CD4-positive, alpha-beta T cell treated with Interleukin-1 beta for 1 hour (primary cell): ENCODE measurements at places on chromosomes 4 and X.

DNA sequence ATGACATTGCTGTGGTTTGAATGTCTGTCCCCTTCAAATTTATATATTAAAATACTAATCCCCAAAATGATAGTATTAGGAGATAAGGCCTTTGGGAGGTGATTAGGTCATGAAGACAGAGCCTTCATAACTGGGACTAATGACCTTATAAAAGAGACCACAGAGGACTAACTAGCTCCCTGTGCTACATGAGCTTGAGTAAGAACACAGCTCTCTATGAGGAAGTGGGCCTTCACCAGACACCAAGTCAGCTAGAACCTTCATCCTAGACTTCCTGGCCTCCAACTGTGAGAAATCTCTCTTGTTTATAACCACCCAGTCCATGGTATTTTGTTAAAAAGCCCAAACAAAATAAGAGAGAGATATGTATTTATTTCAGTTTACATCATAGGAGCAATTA is 242.2 kb upstream of the CTSO start:
- no peak for DNase-seq

DNA sequence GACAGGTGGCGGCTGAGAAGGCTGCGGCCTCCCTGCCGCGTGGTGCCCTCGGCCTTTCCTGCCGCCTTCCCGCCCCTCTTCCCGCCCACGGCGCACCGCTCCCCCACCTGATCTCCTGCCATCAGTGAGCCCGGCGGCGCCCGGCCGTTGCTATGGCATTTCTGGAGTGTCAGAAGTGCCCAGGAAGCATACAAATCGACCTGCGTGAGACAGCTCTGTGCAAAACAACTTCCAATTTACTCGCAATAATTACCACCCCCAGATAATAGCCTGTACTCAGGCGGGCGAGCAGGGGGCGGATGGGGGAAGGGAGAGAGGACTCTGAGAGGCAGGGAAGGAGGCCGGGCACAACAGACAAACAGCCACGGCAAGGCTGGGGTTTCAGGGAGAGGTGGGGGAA is 16.6 kb upstream of the ERCC6L start:
- DNase-seq = no peak

DNA sequence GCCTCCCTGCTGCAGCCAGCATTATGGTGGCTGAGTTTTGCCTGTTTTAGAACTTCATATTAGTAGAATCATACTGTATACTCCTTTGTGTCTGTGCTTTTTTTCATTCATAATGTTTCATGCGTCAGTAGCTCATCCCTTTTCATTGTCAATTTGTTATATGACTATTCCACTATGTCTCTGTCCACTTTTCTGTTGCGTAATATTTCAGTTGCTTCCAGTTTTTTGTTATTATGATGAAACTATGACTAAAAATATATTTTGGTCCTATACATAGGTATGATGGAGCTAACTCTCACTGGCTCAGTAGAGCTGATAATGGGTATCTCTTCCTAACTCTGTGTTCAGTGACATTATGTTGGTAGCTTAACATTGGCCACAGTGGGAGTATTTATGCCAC is 48.3 kb downstream of the DMP1 start:
- DNase-seq = no peak

GRCh38 chr4:66647476-66647875 is 897.8 kb downstream of the CENPC start:
- no peak for DNase-seq

DNA sequence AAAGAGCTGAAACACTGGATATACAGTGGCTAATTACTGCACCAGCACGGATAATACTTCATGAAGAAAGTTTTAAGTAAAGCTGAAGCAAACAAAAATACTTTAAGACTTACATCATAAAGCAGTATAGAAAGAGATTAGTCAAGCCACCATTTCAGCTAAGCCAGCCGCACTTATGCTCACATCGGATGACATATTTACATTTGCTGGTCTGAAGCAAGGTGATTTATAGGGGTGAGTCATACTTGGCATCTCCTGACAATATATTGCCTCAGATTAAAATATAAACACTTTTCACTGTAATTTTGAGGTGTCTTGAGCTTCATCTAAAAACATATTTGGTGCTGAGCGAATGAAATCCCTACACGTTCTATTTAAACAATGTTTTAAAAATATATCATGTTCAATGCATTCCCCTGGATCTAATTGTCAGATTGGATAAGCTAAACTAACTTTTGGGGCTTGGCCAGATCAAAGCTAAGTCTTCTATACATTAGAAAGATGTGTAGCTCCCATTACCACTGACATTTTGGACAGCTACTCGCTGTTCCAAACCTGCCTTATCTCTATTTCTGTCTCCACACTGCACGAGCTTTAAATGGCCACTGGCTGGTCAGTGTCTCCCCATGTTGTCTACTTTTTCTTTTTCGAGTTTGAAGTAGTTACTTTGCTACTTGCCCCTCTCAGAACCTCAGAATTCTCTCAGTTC is 103.2 kb downstream of the VCX2 start:
- DNase-seq = no peak

DNA sequence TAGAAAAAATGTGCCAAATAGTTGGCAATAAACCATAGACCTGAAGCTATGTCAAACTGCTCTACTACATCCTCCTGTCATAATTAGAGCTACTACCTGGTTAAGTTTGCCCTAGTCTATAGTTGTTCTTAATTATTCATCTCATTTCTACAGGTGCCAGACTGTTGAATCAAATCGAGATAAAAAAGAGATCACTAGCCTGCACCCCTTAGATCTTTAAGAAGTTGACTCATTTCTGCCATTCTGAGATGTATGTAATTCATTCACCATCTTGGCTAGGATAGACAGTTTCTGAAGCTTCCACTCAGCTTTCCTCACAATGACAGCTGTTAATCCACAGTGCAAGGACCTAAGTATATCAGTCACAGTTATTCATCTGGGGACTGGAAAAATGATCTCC is 452.1 kb upstream of the BOD1L1 start:
- no peak for DNase-seq
